Daoy (cell line): ENCODE measurements at places on chromosomes 1 and 21. TPM values are rescaled to one million over a fixed set of nuclear protein-coding genes. Genes with fewer than 3 reads are reported as not detected.

PSMB2 gene
- 58.4 and 59.7 TPM in 2 replicates for total RNA-seq

PTPN22 gene
- total RNA-seq, result 1.5 and 4.1 TPM in 2 replicates

- peak; percentile 84 for DNase-seq
Observed at GRCh38 chr1:43763497-43763973, 56.2 kb downstream of the ST3GAL3 start.

DNA sequence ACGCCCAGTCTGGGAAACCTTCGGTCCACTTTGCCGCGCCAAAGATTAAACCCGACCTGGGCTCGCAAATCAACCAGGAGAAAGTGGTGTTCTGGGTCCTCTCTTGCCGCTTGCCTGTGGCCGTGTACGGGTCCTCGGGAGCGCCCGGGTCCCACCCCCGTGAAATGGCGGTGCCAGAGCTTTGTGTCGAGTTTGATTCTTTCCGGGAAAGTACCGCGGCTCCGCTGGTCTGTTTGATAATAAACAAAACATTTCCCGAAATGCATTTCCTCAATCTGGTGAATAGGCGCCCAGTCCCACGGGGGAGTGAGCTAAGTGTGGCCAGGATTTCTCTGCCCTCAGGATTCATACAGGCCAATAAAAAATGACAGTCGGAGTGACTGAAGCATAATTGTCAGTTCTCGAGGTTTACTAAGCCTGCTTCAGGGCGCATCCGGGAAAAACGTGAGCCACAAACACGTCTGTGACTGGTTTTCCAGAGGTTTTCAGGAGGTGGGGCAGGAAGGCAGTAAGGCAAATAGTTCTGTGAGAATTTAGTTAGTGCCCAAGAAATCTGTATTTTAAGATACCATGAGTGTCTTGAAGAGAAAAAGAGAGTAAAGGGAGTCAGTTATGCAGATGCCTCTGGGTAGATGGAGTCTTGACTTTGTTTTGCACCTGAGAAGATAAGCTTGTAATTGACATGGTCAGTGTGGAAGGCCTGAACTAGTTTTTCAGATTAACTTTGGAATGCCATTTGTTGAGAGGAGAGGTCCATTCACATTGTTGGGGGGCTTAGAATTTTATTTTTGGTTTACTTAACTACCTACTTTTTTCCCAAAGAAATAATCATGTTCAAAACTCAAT is 675 bp downstream of the IFNAR1 start:
- DNase-seq, result peak; percentile 71

GRCh38 chr1:210917560-210918169 is 216.3 kb downstream of the KCNH1 start:
- DNase-seq, result no peak
